ENCODE measurements at places on chromosomes 1 and 21.

DNA sequence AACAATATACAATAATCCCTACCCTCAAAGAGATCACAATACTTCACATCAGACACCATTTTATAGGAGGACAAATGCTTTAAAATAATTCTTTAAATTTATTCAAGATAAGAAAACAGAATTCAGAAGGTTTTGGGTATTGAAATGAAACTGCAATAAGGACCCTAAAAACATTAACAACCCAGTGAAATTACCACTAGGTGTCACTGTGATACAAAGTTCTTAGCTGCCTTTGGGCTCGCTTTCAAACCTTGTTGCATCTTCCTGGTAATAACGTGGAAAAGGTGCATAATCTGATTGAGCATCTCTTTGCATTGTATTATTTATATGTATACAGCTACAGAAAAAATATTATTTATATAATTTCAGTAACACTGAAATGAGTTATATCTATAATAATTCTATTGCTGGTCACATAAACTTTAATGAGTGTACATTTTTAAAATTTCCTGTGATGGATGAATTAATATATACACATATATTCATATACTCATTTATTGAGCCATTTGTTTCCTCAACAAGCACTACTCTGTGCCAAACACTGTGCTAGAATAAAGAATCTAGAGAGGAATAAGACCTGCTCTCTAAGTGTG lies 185.2 kb downstream of the FAF1 start:
- DNase-seq, result peak; percentile 5

GRCh38 chr1:227356620-227357146 lies 38.4 kb upstream of the CDC42BPA start:
- no peak for DNase-seq

DNA sequence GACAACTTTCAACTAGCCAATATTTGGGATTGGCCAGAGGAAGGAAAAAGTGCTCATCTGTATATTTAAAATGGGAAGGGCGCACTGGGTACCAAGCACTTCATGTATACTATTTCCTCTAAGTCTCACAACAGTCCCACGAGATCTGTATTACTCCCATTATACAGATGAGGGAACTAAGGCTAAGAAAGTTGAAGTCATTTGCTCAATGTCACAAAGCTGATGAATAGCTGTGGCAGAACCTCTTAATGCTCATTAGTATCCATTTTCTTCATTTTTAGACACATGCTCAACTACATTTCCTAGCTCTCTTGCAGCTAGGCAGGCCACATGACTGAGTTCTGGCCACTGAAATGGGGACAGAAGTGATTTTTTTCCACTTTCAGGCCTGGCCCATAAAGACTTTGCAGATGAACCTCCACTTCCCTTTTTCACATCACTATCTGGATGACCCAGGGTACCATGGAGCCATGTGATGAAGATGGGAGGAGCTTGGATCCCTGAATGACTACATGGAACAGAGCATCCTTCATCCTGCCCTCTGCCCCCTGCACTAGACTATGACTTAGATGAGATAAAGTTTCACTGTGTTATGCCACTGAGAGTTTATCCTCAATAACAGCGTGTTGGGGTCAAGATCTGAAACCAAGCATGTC lies 31.8 kb downstream of the ATF3 start:
- no peak for DNase-seq

DNA sequence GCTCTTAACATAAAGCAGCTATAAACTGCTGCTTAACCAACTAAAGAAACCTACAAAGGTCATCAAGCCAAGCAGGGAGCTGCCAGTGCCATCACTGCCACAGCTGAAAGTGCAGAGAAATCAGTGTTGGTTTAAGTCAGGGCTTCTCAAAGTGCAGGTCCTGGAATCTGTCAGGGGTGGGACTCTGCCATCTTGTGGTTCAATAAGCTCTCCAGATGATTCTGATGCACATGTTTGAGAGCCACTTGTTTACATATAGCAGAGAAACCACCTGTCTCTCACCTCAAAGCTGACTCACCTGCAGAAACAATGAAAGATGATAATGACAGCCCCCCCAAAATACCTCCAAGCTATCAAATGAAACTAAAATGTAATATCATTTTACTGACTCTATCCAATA lies 49.3 kb downstream of the SH3GLB1 start:
- DNase-seq, result no peak

- no peak for DNase-seq
These were observed 1686.2 kb downstream of the PLA2G4A start for GRCh38 chr1:188514917-188515316.

GRCh38 chr1:110914676-110915075 lies 41.7 kb downstream of the CD53 start:
- DNase-seq, result no peak

DNA sequence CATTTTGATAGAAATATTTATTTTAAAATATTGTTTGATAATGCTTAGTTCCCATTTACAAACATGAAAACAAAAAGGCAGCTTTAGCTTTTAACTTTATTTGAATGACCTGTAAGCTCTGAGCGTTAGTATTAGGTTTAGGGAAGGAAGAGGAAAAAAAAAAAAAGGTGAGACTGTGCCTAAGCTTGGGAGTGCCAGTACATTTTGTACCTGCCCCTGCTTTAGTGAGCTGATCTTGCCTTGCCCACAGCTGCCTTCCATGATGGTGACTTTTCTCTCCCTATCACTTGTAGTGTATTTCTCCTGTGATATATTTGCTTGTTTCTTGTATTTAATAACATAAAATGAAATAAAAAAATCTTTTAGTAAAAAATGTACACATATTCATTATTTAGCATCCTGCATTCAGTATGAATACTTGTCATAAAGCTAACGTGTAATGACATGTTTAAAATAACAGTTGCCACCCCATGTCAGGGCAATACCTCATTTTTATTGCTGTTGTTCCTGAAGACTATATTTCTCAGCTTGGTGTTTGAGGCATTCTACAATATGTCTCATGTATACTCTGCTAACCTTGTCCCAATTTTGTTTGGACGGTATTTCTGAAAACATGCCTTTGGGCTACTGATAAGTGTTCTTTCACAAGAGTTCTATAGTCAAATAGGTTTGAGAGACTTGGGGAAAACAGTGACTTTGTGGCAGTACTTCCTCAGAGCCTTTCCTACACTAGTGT lies 76.3 kb downstream of the NEK7 start:
- DNase-seq, result no peak

GRCh38 chr21:44525391-44526095 lies 14.5 kb downstream of the KRTAP10-1 start:
- no peak for DNase-seq

DNA sequence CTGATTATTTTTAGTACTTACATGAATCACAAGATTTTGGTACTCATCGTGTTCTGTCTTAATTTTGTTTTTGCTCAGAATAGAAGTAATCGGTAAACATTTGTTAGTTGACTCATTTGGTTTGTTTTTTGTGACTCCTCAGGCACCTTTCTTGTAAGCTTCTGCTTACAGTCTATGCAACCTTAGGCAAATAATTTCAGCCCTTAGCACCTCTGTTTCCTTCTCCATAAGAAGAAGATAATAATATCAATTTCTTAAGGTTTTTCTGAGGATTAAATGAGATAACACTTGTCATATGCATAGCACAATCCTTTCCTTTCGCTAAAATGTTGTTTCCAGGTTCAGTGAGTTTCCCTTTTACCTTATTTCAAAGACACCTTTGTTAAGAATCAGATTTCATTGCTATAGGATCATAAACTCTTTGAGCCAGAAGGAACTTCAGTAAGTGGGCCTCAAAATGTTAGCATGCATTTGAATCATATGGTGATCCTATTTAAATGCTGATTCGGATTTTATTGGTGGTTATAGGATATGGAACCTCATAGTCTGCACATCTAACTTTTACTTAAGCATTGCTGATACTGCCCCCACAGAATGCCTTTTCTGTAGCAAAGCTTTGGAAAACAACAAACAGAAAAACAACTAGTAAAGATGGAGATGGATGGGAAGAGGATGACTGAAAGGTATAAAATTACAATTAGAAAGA lies 272.7 kb upstream of the CACYBP start:
- no peak for DNase-seq

- DNase-seq, result no peak
These were observed 610 bp downstream of the COL6A2 start for GRCh38 chr21:46098303-46099141.

DNA sequence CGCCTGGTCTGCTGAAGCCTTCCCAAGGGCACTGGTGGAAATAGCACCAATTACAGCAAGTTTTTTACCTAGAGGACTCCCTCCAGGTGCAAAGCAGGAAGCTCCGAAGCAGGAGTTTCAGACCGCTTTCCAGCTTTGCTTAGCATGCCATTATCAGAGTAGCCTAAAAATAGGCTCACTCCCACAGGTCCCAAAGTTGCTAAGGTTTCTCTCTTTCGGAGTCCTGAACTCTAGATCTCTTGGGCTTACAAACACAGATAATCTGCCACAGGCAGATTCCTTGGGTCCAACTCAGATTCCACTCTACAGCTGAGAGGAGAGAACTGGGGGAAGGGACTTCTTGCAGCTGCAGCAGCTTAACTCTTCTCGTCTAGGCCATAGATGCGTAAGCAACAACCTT lies 22.5 kb downstream of the ZMYND12 start:
- DNase-seq, result no peak

DNA sequence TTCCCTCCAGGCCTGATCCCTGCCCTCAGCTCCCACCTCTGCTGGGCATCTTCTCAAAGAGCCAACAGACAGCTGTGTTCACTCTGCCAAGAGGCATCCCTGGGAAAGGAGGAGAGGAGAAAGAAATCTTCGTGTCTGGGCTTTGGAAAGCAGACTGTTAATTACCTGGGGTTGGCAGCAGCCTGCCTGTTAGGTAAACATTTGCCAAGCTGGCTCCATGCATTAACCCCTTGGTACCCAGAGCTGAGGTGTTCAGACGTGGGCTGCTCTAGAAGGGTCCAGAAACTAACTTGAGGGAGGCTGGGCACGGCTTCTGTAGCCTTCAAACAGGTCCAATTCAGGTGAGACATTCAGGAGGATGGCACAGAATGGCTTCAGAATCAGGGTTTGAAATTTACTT lies 8.7 kb upstream of the EXTL1 start:
- DNase-seq, result no peak

DNA sequence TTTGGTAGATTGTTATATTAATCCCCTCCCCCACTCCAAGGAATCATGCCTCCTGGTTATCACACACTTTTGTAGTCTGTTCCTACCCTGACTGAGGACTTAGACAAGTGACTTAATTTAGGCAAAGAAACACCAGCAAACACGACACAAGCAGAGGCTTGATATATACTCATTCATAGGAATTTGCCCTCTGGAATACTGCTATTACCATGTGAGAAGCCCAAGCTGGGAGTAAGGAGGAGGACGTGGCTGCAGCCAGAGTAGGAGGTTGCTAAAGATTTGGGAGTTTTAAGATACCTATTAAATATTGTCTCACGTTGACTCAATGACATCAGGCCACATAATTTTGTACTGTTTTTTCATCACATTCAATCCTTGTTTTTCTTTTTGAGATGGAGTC lies 100.2 kb downstream of the LRRC53 start:
- DNase-seq, result no peak

DNA sequence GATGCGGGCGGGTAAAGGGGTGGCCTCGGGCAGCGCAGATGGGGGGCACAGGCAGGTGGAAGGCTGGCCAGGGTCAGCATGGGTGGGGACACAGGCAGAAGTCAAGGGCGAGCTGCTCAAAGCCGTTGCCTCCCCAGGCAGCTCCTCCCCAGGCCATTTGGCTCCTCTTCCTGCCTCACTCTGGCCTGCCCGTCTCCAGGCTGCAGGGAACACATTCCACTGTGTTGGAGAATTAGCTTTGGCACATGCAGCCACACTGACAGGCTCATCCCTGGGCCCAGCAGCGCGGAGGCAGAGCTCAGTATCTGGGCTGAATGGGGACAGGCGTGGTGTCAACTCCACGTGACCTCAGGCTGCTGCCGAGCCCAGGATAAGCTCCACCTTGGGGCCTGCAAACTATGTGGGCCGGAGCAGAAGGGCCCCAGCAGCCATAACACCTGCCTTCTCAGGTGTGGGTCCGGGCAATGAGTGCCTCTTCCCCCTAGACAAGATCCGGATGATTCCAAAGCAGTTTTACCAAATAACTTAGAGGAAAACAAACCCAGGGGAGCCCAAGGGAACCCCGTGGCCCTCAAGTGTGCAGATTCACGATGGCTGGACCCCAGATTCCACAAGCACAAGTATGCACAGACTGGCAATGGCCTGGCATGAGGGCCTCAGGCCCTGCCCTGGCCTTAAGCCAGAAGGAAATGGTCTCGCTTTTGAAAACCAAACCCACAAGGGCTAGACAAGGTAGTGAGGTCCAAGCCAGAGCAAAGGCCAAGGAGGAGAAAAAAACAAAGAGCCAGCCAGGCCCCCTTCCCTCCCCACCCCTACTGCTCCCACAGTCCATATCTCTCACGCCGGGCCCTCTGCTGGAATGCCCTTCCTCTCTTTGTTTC lies 40.2 kb downstream of the HSPG2 start:
- no peak for DNase-seq

DNA sequence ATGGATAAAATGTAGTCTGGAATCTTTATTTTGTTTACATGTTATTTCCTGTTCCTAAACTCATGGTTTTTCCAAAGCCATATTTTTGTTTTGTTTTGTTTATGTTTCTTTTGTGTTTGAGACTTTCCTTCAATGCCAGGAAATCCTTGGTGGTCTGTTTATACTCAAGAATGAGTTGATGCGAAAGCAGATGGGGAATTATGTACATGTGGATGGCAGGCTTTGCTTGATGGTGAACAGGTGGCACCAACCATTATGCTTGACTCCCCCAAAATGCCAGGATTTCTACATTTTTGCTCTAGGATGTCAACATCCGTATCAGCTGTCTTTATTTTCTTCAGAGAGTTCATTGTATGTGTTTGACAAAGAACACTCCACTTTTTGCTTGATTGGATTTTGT lies 448.5 kb downstream of the PRDM2 start:
- no peak for DNase-seq

GRCh38 chr1:53478502-53478818 lies 19.3 kb downstream of the DMRTB1 start:
- DNase-seq, result no peak

DNA sequence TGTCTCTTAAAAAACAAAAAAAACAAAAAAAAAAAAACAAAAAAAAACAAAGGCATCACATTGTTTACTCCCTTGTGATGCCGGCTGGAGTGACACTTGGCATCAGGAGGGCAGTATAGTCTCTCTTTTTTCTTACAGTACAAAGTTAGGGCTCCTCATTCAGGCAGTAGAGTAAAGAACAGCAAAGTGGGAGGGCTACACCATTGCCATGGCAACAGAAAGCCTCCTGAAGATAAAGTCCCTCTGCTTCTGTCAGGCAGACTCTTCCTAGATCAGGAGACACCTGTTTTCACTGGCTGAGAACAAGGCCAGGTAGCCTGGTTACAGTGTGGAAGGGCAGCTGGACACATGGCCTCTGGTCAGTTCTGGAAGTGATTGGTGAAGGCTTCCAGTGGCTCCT lies 41.3 kb upstream of the RAB3GAP2 start:
- no peak for DNase-seq

All from activated CD4-positive, alpha-beta T cell treated with anti-CD3 and anti-CD28 coated beads, Interleukin-2, amount 50 U/mL, for 24 hours (primary cell).